ENCODE measurements at places on chromosomes 5 and 9.

- DNase-seq, result no peak
These were observed 84.3 kb downstream of the GHR start for GRCh38 chr5:42507451-42508097.

DNA sequence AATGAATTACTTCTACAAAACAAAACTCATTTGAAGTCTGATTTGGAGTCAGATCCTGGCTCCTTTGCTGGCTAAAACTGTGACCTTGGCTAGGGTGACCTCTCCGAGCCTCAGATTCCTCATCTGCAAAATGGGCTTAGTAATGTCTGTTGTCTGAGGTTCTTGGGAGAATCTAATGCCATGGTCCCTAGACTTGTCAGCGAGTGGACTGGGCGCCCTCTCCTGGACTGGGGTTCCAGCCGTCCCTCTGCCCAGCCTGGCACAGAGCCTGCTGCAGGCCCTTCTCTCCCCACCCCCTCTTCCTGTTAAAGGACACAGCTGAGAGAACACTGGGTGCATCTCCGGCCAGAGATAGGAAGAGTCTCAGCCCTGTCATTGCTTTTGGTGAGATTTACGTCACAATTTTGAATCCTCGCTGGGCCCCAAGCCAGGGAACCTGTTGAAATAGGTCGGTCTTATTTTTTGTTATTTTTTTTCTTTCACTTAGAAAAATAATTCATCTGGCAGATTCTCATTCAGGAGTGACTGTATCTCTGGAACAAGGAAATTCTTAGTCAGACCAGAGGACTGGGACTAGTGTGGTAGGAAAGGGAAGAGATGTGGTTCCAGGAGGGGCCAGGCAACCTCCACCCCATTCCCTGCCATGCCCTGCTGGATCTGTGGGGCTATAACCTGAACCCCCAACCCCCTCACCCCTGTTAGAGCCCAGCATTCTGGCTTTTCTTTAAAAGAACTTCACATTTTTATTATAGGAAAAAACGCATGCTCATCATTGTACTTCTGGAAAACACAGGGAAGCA lies 48.2 kb upstream of the RPL26L1 start:
- peak; percentile 63 for DNase-seq

GRCh38 chr9:72396247-72397091 lies 31.5 kb upstream of the ZFAND5 start:
- DNase-seq, result no peak

DNA sequence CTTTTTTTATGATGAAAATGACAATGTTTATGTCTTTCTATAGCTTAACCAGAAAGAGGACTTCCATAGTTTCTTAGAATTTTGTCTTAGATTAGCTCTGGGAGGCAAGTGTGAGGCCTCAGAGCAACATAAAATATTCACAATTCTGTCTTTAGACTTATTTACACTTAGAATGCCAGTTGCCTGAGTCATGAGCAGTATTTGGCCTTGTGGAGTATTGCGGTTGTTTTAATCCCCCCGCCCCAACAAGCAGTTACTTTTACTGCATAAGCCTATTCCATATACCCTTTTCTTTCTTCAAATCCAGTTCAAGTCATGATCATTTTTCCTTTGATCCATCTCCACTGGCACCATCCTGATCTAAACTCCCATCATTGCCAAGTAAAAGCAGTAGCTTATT lies 198.0 kb upstream of the EGFLAM start:
- DNase-seq, result no peak

- no peak for DNase-seq
These were observed 67.2 kb upstream of the PCA3 start for GRCh38 chr9:76697081-76697480.

DNA sequence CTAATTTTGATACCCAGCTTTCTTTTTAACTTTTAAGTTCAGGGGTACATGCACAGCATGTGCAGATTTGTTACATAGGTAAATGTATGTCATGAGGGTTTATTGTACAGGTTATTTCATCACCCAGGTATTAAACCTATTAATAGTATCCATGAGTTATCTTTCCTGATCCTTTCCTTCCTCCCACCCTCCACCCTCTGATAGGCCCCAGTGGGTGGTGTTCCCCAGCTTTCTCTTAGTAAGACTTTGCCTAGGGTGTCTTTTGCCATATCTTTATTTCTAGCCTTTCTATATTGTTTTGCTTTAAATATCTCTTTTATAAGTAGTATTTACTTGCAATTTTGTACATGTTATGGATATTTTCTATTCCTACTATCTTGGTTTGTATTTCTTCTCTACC lies 243.7 kb downstream of the SGCD start:
- DNase-seq, result no peak

DNA sequence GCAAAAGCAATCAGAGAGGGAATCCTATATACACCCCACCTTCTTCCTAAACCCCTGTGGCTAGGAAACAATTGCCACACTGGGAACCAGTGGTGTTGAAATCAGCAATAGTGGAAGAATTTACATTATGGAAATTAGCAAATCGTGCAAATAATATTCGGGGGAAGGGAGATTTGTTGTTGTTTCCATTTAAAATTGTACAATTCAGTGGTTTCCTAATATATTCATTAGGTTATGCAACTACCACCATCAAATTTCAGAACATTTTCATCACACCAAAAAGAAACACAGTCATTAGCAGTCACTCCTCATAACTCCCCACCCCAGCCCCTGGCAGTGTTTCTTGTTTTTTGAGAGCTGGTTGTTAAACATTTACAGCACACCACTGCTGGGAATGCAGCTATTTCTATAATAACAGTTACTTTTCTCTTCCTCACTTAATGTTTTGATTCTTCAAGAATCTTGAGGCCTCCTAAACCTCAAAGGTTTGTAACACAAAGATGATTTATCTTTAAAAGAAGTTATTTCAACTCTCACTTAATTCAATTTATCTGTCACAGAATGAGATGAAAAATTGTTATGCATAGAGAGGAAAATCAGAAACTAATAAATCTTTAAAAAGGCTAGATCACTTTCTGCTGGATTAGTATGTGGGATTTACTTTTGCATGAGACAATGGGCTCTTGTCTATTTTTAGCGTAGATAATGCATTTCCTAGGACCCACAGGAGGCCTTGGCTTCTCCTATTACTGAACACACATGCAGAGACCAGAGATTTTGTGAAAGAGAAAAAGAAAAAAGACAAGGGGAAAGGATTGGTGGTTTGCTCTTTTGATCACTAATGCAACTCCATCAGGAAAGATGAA lies 91.8 kb upstream of the DAPK1 start:
- no peak for DNase-seq

DNA sequence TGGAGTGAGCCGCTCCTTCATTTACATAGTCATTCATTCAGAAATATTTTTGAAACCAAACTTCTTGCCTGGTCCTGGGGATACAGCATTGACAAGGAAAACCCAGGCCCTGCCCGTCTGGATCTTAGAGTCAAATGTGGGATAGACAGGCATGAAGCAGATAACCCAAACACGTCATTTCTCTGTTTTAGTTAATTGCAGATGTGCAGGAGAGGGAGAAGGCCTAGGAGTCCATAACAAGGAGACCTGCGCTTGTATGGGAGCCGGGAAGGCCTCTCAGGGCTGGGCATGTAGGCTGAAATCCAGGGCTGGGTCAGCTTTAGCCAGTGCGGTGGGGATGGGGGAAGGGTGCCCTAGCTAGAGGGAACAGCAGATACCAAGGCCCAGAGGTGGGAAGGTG lies 43.3 kb downstream of the PRRX2 start:
- DNase-seq, result no peak

Measured in left ventricle myocardium inferior (tissue), 1 donor.